ENCODE measurements at places on chromosomes 5 and 9.

DNA sequence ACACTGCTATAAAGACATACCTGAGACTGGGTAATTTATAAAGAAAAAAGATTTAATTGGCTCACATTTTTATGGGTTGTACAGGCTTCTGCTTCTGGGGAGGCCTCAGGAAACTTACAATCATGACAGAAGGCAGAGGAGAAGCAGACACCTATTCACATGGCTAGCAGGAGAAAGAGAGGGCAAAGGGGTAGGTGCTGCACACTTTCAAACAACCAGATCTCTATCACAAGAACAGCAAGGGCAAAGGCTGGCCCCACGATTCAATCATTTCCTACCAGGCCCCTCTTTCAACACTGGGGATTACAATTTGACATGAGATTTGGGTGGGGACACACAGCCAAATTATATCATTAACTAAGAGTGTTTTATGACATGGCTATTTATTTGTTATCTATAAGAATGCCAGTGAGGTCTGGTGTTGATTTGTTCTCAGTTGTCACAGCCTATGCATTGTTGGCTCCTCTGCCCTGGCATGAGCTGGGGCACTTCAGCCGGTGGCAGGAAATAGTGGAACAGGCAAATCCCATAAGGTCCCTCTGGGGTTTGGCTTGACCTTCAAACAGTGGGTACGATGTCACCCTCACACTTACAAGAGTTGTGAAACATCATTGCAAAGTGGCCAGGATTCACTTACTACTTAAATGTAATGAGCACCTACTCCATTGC, 44.1 kb downstream of the SPARC start:
- no peak for DNase-seq

GRCh38 chr9:127074561-127075548, 47.6 kb downstream of the ANGPTL2 start:
- no peak for DNase-seq

GRCh38 chr5:141040093-141040770, 10.9 kb upstream of the PCDHB1 start:
- DNase-seq = no peak

DNA sequence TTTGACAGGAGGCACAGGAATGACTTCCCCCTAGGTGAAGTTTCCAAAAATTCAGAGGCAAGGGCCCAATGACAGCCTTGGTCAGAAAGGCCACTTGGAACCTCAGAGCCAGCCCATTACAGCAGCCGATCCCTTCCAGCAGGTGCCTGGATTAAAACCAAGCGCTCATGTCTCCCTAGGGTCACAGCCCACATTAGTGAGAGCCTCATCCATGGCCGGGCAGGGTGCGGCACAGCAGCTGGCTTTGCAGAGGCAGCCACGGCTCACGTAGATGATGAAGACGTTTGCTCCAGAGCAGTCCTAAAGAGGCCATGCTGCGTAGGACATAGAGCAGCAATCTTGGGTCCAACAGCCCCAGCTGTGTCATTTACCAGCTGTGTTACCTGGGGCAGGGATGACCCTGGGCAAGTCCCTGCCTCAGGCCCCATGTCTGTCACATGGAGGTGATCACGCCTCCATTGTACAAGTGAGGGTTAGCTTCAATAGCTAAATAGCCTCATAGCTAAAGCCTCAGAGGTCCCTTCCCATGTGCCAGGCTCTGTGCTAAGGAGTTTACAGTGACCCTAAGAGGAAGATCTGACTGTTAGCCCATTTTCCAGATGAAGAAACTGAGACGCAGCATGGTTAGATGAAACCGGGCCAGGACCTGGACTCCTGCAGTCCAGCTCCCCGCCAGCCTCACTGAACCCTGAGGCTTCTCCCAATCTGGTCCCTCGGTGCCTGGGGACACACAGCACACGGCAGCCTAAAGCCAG, 39.2 kb downstream of the NEK6 start:
- DNase-seq = no peak

DNA sequence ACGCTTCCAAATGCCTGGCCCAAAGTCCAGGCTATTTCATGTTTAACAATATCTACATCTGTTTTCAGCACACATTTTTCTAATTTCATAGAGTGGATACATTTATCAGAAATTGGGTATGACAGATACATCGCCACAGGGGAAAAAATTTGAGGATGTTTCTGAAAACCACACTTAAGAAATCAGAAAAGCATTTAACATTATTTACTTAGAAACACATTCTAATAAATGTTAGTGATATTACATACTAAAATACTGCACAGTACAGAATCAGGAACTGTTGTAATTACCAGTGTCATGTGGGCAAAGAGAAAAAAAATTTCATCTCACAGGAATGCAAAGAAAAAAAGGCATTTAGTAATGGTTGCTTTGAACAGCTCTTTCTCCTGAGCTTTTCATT, 310.5 kb upstream of the KIF2A start:
- no peak for DNase-seq

DNA sequence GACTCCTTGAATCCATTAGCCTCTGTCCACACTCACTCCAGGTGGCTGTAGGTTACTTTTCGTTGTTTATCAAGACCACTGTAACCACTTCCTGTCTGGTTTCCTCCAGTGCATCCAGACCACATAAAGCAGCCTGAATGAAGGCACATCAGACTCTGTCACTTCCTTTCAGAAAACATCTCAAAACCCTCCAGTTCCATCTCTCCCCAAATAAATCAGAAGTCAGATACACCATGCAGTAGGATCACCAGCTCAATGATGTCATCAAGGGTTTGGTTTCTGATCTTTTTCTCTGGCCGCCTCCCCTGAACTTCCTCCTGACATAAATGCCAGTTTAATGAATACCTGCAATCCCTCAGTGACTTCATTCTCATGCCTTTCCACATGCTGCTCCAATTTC, 161.2 kb downstream of the ZNF462 start:
- DNase-seq = no peak

DNA sequence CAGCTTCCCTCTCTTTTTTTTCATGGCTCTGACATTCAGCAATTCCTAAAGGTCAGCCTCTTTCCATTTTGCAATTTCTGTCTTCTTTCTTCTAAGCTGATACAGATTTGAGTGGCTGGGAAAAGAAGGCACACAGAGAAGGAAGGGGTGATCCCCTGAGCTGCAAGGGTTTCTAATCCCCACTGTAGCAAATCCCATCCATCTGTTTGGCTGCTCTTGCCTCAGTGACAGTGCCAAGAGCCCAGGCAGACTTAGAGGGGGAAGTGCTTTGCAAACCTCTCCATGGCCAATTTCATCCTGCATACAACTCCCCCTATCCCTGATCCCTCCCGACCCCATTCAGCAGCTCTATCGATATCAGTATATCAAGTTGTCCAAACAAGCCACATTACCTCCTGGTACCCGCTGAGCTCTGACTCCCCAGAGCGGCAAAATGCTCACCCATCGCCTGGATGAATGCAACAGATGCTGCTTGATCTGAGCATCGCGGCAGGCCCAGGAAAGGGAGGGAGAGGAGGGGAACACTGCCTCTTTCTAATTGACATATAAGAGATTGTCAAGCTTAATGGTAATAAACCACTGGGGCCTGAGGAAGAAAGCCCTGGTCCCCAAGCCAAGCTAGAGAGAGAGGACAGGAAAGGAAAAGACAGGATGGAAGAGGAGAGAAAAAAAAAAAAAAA, 268.9 kb downstream of the ASTN2 start:
- DNase-seq = no peak

DNA sequence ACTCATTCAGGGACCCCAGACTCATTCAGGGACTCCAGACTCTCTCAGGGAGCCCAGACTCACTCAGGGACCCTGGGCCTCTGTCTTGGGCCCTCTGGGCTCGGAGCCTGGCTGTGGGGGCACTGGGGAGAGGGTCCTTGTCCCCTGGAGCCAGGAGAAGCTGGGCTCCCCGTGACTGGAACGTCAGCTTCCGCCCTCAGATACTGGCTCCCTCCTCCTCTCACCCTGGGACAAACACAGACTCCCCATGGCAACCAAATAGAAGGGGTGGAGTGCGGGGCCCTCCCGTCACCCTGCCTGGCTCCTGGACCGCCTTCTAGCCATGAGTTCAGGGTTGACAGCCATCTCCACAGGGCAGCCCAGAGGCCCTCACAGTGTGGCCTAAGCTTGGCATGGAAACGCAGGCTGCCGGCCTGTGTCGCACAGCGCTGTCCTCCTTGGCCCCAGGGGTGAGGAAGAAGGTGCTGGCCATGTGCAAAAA, 27.6 kb downstream of the ZDHHC11B start:
- no peak for DNase-seq

GRCh38 chr9:21590058-21590996, 108.2 kb upstream of the IFNE start:
- DNase-seq = no peak

GRCh38 chr5:158546748-158547147, 553.0 kb downstream of the EBF1 start:
- no peak for DNase-seq

GRCh38 chr5:126377424-126377823, 45.8 kb upstream of the GRAMD2B start:
- DNase-seq = no peak

DNA sequence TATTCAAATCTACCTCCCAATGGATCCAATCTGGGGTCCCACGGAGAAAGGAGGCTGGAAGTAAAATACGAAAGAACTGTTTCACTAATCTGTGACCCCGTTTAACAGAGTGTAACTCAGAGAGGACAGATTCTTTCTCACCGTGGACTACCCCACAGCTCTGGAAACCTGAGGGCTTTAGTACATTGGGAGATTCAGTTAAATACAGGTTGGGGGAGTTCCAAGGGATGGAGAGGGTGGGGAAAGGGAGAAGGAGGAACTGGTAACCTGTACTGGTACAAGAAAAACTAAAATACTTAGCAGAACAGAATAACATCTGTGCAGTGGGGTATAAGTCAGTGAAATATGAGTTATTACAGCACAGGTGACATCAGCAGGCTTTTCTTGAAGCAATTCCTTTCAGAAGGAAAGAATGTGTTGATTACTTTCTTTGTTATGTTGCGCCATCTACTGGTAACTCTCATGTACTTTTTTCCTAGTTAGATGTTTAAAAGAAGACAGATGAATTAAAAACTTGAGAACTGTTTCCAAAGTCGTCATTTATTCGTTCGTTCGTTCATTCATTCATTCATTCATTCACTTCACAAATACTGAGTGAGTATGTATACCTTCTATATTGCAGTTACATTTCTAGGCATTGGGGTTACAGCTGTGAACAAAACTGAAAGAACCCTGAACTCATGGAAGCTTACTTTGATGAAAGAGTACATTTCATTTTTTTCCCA, 30.0 kb upstream of the STOM start:
- no peak for DNase-seq

GRCh38 chr5:169571355-169571754, 12.2 kb upstream of the SPDL1 start:
- DNase-seq = no peak
